CD4-positive, alpha-beta T cell treated with Interleukin-17A for 1 hour (primary cell): ENCODE measurements at places on chromosomes 13 and 19.

DNA sequence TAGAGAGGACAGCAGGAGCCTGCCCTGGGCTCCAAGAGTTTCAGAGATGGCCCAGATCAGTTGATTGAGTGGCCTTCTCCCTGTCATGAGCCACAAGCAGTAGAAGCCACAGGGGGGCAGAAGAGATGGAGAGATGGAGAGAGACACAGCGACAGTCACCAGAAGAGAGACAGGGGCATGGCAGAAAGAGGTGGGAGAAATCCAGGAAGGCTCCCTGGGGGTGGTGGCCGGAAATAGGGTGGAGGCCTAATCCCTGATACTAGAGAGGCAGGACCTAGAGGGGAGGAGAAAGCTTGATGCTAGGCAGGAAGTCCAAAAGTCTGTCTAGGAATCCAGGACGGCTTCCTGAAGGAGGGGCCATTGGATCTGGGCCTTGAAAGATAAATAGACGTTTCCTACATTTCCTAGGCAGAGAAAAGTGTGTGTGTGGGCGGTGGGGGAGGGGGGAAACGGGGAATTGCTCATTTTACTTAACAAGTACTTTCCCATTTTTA lies 9.6 kb upstream of the TPM4 start:
- peak; percentile 79 for DNase-seq

DNA sequence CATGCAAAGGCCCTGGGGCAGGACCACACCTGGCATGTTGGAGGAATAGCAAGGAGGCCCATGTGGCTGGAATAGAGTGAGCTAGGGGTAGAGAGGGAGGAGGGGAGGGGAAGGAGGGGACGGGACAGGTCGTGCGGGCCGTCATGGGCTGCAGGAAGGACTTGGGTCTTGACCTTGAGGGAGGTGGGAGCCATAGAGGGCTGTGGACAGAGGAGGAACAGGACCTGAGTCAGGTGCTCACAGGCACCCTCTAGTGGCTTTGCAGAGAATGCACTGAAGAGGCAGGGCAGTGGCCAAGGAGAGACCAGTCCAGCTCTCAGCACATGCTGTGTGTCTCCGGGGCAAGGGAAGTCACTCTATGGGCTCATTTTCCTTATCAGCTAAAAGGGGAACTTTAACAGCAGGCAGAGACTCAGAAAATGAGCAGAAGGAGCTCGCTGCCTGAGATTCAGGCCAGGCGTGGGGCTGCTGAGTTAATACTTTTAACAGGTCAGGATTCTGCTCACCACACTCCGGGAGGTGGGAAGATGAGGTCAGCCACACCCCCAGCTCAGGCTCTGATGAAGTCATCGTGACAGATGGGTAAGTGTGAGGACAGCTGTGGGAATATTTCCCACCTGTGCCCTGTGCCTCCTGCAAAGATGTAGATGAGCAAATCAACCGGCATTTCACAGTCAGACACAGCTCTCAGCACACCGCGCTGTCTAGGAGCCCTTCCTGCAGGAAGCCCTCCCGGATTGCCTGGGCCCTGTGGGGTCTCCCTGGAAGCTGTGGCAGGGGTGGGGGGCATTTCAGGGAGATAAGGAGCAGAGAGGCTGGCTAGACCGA lies 6.0 kb upstream of the TNFAIP8L1 start:
- DNase-seq = peak; percentile 65

GRCh38 chr13:20492641-20493040 lies 33.0 kb downstream of the CRYL1 start:
- peak; percentile 55 for DNase-seq

GRCh38 chr13:29050719-29051118 lies 230.6 kb downstream of the MTUS2 start:
- no peak for DNase-seq

GRCh38 chr19:55283548-55284377 lies at the start of gene BRSK1:
Gene BRSK1 (plus strand): TSS chr19:55283997. CDS start chr19:55284443, 446 bp downstream.
- peak; percentile 74 for DNase-seq

GRCh38 chr13:81018936-81019335 lies 678.0 kb upstream of the SPRY2 start:
- DNase-seq = no peak

DNA sequence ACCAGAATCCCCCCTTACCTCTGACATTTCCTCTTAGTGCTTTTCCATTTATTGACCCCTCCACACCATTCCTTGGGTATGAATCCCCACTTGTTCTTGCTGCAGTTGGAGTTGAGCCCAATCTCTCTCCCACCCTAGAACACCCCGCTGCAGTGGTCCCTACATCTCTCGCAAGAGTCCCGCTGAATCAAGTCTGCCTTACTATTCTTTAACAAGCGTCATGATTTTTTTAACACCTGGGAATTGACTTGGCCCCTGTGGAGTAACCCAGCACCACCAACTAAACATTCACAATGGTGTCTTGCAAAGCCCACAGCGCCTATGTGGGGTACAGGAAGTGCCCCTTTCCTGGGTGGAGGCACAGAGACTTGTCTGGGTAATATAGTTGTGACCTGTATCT lies 13.2 kb upstream of the ZNF599 start:
- no peak for DNase-seq

DNA sequence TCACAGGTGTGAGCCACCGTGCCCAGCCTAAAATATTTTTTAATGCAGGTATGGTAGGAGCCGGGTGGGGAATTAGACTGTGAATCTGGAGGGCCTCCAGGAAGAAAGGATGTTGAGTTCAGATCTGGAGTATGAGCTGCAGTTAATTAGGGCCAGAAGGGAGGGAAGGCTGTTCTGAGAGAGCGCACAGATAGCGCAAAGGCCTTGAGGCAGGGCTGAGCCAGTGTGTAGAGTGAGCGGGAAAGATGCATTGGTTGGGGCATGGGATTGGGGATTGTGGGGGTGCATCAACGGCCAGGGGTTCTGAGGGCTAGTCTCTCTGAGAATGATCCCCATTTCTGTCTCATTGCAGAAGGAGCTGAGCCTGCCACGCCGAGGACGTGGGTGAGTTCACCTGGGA lies 9.7 kb downstream of the MAST3 start:
- no peak for DNase-seq

GRCh38 chr19:20067943-20068342 lies 9.9 kb upstream of the ZNF90 start:
- DNase-seq = no peak

GRCh38 chr19:18308051-18308947 lies 14.6 kb downstream of the LSM4 start:
- DNase-seq = no peak

- no peak for DNase-seq
These were observed 13.5 kb downstream of the CRYL1 start for GRCh38 chr13:20512042-20512683.

- no peak for DNase-seq
These were observed 99.2 kb downstream of the SLC7A1 start for GRCh38 chr13:29496241-29496712.

DNA sequence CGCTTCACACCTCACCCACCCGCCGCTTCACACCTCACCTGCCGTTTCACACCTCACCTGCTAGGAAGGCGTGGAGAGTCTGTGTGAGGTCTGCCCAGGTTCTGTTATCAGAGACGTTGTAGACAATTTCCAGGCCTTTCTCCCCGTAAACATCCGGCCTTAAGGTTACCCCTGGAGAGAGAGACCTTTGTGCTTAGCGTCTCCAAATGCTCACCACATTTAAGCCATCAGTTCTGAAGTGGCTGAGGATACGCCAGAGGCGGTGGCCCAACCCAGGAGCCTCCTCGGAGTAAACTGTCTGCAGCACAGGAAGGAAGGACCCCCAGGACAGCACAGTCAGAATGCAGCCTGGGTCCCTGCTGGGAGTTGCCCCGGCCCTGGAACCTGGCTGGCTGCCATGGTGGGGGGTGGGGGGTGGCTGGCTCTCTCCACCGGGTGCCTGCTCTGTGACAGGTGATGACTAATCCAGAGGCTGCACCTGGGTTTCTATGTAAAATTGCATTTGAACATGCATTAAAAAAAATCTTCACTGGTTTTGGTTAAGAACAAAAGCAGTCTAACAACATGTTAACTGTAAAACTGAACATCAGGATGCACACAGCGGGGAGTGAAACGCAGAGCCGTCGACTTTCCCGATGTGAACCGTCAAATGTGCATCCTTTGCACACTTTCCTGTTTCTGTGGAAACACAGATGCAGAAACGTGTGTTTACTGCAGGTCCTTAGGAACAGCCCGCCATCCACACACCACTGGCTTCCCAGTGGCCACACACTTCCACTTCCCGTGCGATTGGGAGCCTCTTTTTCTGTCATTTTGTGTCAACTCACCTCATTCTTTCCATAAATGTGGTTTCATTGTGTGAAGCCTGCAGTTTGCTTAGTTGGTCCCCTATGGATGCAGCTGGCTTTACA lies 4.5 kb downstream of the ATP4B start:
- DNase-seq = peak; percentile 16

DNA sequence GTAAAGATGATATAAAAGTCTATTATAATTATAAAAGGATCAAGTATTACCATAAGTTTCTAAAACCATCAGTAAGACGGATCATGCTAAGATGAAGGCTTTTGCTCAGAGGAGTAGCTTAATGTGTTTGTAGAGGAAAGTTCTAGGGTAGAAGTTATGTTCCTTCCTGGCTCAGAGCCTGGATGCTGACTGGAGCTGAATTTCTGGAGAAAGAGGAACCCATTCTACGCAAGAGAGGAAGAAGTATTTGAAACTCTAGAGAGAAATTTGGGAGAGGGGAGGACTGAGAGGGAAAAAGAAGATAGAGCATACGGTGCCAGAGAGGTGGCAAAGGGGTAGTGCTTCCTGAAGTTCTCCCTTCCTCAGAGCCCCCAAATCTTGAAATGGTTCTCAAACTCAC lies 51.4 kb upstream of the SGCG start:
- no peak for DNase-seq
